ENCODE measurements at places on chromosomes 6 and 20.

DNA sequence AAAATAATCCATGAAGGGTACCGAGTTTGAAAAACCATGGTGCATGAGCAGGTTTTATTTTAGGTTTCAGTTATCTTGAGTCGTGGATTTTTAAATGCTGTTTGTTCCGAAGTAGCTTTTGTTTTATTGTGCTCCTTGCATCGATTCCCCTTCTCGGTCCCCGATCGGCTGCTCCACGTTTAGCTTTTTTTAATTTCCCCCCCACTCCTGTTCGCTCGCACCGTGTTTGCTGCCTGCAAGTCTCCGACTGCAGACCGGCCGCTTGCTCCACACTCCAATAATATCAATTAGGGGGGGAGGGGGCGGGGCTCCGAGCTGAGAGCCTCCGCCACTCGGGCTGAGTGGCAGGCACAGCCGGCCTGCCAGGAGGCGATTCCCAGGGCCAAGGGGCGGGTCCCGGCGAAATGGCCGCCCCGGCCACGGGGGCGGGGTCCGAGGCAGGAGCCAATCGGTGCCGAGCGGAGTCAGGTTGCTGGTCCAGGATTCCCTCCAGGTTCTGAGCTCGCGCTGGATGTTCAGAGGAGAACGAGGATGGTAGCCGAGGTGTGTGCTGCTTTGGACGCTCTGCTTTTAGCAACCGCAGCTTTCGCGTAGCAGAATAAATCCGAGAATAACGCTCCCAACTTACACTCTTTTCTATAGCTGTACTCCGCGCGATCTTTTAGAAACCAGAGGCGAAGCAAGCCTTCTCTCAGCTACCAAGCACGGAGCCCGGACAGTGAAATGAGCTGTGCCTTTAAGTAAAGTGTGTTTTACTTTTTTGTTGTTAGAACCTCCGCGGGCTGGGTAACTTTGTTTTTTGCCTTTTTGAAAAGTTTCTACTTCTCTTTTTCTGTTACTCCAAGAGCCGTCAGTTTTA lies at the start of gene EPHA7:
EPHA7 (minus strand) TSS at position 256 of the 859 bp plus-strand sequence; CDS start at position 38, 218 bp downstream.
- DNase-seq = peak; percentile 99

DNA sequence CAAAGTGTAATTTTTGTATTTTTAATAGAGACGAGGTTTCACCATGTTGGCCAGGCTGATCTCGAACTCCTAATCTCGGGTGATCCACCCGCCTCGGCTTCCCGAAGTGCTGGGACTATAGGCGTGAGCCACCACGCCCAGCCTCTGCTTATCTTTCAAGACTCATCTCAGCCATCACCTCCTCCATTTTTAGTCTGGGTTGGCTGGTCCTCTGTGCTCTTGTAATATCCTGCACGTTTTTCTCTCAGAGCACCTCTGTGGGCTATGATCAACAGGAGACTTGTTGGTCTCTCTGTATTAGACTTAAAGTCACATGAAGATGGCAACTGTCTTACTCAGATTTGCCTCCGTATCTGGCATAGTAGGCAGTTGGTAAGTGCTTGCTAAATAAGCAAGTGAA lies 7.6 kb downstream of the NOTCH4 start:
- no peak for DNase-seq

DNA sequence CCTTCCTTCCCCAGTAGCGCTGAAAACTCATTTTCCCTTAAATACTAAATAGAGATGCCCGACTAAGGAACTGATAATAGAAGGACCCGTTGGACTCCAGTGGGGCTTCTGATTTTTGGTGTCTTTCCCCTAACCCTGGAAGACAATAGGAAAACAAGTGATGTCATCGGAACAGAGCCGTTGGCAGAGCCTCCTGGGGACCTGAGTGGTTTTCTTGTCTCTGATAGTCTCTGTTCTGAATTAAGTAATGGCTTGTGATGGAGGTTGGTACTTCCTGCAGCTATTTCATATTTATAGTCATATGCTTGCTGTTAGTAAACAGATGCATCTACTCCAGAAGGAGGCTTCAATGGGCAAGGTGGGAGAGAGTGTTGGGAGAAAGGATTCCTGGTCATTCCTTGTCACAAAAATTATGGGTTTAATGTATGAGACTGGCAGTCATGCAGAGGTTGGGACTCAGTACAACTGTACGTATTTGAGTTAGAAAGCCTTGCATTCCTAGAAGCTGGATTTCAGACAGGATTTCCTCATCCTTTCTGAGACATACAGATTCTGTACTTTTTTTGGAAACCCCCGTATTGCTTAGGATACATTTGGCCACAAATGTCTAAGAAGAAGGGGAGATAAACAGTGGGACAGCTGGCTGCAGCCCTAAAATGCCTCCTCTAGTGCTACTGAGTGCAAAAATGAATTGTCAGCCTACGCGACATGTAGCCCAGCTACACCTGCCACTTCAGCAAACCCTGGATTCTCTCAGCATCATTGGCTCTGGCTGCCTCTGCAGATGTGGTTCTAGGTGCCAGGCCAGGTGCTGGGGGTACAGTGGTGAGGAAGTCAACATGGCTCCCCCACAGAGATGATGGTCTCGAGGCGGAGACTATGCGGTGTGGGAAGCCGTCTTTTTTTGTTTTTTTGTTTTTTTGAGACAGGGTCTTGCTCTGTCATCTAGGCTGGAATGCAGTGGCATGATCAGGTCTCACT lies 38.1 kb downstream of the CDS2 start:
- no peak for DNase-seq

DNA sequence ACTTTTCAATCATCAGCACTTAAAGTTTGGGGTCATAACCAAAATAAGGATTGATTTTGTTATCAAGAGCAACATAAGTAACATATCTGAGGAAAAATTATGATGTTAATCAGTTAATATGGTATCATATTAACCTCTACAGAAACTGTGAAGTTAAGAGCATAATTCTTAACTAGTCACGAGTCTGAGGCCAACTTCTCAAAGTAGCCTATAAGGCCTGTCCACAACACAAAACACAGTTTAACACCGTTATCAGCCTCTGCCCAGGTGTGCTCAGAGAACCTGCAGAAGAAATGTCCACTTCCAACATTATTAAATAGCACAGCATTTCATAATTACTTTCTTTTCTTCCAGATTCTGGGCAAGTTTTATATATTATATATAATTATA lies 1.1 kb downstream of the STX7 start:
- no peak for DNase-seq

GRCh38 chr6:111591901-111592461 lies 13.7 kb downstream of the TRAF3IP2 start:
- DNase-seq = no peak

DNA sequence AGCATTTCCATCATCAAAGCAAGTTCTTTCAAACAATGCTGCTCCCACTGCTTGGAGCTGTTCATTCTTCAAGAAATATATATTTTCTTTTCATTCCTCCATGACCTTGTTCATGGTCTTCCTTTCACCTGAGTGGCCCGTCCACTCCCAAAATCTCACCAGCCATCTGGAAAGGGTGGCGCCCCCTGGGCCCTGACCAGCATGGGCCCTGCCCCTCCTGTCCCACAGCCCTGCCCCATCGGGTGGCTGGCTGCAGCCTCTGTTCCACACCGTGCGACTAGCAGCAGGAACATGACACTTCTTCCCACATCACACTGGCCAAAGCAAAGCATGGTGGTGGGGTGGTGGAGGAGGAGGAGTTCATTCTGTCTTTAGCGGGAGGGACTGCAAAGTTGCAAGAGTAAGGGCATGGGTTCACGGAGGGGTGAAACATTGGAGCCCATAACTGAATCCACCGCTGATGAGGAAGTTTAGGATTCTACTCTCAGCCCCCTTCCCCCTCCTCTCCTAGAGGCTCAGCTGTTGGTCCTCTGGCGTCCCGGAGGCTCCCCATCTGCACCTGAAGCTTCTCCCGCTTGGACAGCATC lies 195.2 kb upstream of the SLC24A3 start:
- no peak for DNase-seq

DNA sequence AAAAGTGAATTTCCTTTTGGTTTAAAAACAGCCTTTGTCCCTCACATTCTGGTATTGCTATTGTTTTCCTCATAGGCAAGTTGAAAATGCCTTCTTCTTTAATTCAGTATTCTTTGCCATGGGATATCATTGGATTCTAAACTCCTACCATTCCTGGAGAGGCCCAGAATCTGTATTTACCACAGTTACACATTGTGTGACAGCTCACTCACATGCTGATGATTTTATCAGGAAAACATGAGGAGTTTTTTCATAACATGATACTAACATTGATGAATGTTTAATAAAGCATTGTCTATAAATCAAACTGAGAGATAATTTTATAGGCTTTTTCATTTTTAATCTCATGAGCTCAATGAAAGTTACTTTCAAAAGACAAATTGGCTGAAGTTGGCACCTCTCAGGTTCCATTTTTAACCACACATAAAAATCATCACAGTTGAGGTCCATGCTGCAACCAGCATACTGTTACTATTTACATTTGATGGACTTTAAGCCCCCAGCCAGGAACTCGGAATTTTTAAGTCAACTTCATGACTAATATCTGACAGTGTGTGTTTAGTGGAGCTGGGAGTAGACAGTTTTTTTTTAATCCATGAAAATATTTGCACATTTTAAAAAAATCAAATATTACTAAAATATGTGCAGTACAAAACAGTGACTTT lies 82.8 kb downstream of the FAM83B start:
- DNase-seq = no peak

GRCh38 chr6:142706210-142706609 lies 238.8 kb downstream of the HIVEP2 start:
- DNase-seq = no peak

DNA sequence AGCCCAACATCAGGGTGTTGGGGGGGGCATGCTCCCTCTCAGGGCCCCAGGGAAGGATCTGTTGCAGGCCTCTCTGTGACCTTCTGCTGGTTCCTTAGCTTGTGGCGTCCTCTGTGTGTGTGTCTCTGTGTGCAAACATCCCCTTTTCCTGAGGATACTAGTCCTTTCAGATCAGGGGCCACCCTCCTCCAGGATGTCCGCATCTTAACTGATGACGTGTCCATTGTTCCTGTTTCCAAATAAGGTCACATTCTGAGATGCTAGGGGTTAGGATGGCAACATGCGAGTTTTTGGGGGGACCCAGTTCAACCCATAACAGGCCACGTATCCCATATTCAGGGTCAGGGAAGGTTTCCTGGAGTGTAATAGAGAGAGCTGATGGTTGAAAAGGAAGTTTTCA lies 40.9 kb downstream of the GMPR start:
- no peak for DNase-seq

DNA sequence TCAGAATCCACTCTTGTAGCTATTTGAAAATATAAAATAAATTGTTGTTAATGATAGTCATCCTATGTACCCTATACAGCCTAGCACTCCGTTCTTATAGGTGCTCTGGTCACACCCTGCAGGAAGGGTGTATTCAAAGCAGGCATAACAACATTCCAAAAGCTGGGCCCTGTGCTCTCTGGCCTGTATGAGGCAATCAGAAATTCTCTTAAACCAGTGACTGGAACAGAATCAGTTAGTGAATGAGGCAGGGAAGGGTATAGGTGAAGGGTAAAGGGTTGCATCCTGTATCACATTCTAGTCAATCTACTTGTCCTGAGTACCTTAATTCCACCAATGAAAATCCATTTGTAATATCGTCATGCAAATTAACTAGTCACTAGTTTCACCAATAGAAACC lies 154.5 kb upstream of the ZNF217 start:
- DNase-seq = no peak

- DNase-seq = no peak
These were observed 115.8 kb downstream of the MRPL14 start for GRCh38 chr6:44011350-44011920.

DNA sequence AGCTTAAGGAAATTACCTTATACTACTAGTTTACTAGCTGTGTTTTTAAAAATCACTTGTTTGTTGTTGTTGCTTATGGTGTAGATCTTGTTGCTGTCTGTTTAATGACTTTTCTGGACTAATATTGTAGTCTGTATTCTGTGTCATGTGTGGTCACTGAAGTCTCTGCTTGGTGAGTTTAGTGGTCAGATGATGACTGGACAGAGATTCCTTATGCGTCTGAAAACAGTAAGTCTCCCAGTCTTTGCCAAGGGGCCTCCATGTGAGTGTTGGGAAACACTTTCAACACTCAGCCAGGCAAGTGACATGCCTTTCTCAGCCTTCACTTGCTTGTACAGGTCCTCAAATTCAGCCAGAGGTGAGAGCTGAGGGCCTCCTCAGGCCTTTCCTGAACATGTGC lies 256.9 kb upstream of the RNF24 start:
- DNase-seq = peak; percentile 29

DNA sequence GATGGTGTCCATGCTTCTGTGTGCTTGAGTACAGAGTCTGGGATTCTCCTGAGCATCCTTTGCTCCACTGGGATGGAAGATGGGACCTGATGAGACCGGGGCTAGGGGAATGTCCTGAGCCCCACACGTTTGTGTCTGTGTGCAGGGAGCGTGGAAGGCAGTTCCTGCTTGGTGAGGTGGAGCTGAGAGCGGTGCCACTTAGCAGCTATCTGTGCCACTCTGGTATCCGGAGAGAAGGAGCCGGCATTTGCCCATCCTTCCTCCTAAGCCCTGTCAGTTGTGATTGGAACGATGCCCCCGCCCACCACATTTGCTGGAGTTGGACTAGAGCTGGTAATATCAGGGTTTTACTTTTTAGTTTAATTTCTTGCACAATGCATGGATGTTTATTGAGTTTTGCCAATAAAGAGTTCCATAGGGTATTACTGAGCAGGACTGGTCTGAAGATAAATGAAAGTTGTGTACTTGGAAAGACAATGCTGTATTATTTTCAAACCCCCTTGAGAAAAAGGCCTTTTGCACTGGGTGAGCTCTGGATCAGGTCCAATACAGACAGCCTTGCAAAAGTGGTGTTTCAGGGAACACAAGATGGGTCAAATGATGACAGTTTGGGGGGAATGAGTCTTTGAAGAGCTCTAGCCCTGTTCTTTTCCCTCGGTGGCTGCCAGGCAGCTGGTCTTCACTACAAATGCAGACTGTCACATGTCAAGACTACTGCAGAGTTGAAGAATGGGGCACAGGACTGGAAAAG lies 130.8 kb downstream of the SYCP2 start:
- DNase-seq = no peak

GRCh38 chr20:50837532-50838321 lies 42.9 kb downstream of the BCAS4 start:
- DNase-seq = peak; percentile 85

DNA sequence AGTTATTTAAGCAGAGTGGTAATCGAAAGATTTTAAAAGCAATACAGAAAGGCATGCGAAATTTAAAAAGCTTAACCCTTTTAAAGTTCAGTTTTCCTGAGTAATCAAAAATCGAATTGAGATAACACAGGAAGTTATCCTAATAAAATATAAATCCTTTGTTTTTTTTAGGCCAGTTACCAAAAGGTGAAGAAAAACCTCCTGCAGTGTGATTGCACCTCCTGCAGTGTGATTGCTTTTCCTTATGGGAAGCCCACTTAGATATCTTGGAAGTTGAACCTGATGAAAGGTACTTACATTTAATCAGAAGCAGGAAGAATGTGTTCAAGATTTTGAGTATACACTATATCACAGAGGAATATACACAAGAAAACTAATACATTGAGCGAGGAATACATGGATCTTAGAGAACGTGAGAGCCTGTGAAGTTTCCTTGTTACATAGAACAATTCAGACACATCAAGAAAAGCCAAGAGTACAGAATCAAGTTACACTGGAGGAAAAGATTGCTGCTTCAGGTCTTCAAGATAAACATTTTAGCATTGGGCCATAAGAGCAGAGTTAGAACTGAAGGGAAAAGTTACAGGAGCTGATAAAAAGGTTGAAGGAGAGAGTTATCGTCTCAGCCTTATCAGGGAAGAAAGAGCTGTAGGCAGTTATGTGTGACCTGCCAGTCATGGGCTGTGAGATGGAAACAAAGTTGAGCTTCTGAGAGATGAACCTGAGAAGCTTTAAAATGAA lies 7.7 kb upstream of the TMEM181 start:
- DNase-seq = no peak
